ENCODE measurements at places on chromosomes 3 and 15.

GRCh38 chr15:71532994-71533393 lies 277.4 kb upstream of the NR2E3 start:
- DNase-seq, result no peak

DNA sequence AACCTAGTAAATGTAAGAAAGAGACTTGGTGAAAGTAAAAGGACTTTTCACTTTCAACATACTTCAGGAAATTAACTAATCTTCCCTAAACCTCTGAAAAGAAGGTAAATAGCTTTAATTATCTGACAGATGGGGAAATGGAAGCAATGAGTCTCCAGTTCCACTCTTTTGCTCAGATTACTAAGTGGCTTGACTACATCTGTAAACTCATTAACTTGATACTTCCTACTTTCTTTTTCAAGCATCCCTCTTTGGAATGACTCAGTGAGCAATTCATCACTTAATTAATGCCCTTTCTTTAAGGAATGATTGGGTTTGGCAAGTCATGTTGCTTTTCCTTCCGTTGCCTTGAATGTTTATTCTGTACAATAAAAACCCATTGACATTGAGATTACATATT lies 234.2 kb downstream of the GRM7 start:
- no peak for DNase-seq

DNA sequence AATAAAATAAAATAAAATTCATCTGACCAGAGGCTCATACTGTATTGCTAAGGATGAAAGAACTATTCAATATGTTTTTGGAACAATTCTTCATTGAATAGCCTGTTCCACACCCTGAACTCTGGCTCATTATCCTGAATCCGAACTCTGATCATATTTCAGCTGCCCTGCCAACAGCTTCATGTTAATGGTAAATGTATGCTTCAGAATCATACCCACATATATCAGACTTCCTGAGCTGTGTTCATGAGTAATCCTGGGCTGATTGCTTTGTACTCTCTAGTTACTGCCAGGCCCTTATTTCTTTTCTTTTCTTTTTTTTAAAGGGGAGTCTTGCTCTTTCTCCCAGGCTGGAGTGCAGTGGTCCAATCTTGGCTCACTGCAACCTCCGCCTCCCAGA lies 11.8 kb downstream of the INO80 start:
- DNase-seq, result no peak

GRCh38 chr3:161991901-161992540 lies 495.4 kb downstream of the OTOL1 start:
- DNase-seq, result no peak

DNA sequence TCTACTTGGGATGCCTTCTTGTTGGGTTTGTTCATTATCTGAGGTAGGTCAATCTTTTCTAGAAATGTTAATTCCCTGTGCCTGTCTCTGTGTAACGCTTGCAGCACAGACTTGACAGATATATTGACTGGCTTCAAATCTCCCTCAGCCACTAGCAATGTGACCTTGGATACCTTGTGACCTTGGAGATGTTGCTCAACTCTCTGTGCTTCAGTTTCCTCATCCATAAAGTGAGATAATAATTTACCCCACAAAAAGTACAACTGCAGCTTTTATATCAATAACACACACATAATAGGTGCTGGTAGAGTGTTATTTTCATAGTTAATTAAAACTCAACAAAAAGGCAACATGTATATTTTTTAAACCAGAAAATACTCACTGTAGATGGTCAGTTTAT lies 52.9 kb downstream of the SIDT1 start:
- no peak for DNase-seq

DNA sequence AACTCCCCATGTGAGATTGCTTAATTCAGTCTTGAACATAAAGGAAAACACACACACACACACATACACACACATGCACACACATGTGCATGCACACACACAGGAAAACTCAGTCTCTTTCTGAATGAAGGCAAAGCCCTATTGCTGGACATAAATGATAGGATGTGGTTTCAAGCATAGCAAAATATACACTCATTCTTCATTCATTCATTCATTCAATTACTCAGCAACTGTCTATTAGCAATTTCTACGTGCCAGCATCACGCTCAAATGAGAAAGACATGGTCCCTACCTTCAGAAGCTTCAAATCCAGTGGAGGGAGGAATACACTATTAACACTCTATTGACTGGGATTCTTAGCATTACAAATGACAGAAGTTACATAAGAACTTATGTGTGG lies 41.8 kb upstream of the UBE2E2 start:
- DNase-seq, result no peak

GRCh38 chr15:68783226-68784058 lies 37.3 kb downstream of the ANP32A start:
- peak; percentile 84 for DNase-seq

- DNase-seq, result no peak
These were observed 28.8 kb upstream of the HES1 start for GRCh38 chr3:194107107-194107506.

- DNase-seq, result no peak
These were observed 54.4 kb downstream of the ACAP2 start for GRCh38 chr3:195388380-195388779.

- DNase-seq, result no peak
These were observed 58.1 kb downstream of the TMEM39A start for GRCh38 chr3:119405315-119405714.

DNA sequence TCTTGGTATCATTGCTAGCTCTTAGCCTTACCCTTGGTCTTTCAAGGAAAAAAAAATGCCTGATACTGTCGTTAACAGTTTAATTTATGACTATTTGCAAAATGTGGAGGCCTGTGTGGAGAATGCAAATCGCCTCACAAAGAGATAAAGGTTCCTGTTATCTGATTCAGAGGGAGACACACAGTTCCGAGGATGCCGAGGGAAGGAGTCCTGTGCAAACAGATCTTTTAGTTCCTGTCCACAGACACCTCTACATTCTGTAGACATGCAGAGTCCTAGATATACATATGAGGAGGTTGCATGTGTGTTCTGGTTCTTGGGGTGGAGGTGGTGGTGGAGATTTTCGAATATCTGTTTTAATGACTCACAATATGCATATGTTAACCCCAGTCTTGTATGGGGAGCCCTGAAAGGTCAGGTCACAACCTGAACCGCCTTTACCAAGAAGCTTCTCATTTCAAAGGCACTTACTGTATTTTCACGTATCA lies 5.7 kb downstream of the NR2F2 start:
- DNase-seq, result no peak

DNA sequence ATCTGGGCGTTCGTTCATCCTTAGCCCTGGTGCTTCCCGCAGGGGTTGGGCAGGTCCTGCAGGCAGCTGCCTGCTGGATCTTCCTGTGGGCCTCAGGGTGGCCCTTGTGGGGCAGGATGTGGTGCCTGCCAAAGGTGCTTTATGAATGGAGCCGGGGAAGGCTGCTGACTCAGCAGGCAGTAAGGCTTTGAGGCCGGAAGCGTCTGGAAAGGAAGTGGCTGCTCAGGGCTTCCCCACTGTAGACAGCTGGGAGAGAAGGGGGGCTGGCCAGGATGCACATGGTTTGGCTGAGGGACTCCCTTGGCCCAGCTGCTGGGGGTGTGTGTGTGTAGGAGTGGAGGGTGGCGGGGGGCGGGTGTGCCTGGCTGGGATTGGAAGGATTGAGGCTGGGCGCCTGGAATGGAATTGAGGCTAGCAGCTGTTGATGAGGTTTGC lies 12.9 kb downstream of the CD276 start:
- DNase-seq, result peak; percentile 64

DNA sequence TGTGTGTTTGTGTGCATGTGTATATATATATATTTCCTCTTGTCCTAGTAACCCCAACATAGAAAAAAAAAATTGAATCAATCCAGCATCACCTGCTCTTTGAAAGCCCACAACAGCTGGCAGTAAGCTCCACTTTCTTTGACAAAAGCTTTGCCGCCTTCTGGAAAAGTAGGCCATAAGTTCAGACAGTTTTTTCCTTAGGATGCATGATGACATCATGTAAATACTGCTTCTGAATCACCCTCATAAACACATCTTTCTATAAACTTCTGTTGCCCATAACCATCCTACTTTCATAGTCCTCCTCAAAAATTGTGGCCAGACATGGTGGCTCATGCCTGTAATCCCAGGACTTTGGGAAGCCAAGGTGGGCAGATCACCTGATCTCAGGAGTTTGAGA lies 67.4 kb downstream of the CSNK1G1 start:
- no peak for DNase-seq

- DNase-seq, result peak; percentile 29
These were observed 33.0 kb upstream of the TEX264 start for GRCh38 chr3:51637941-51638471.

- no peak for DNase-seq
These were observed 43.0 kb upstream of the HEG1 start for GRCh38 chr3:125098611-125099291.

- peak; percentile 25 for DNase-seq
These were observed 28.9 kb upstream of the ICE2 start for GRCh38 chr15:60507596-60508424.

DNA sequence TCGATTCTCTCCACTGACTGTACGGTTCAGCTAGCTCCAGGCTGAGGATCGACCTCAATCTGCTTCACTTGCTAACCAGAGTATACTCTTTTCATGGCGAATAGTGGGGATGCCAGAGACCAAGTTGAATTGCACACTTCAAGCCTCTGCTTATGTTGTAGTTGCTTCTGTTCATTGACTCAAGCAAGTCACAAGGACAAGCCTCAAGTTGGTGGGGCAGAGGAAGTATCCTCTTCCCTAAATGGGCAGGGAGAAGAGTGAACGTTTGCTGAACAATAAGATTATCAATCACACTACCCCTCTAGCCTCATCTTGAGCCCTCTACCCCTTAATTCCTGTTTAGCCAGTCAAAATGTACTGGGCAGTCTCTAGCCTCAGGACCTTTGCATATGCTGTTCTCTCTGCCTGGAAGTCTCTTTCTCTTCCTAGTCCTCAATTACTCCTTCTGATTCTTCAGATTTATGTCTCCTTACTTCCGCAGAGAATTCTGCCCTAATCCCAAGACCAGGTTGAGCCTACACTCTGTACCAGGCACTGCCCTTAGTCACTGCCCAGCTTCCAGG lies 390.4 kb upstream of the PROK2 start:
- no peak for DNase-seq

GRCh38 chr3:175266478-175266877 lies 407.3 kb downstream of the NAALADL2 start:
- DNase-seq, result no peak

- DNase-seq, result no peak
These were observed 164.3 kb upstream of the LRIG1 start for GRCh38 chr3:66665021-66665695.

- no peak for DNase-seq
These were observed 43.3 kb upstream of the MITF start for GRCh38 chr3:69695933-69696332.

DNA sequence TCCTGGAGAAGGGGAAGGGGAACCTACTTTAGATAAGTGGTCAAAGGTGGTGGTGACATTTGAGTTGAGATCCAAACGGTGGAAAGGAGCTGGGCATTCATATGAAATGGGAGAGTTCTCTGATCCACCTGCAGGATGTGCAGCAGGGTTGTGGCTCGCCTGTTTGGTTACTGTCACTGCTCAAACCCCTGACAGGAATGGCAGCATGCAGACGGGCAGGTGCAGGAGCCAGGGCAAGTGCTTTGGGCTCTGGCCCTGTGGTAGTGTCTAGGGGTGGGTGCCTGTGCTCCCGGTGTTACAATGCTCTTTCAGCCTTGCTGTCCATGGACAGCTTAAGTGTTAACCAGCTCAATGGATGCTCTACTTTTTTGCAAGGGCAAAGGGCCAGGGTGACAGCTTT lies 18.5 kb downstream of the PAQR9 start:
- no peak for DNase-seq

- no peak for DNase-seq
These were observed 392.2 kb upstream of the ROBO1 start for GRCh38 chr3:80159990-80160506.

GRCh38 chr3:137347132-137347531 lies 389.3 kb downstream of the IL20RB start:
- DNase-seq, result no peak

DNA sequence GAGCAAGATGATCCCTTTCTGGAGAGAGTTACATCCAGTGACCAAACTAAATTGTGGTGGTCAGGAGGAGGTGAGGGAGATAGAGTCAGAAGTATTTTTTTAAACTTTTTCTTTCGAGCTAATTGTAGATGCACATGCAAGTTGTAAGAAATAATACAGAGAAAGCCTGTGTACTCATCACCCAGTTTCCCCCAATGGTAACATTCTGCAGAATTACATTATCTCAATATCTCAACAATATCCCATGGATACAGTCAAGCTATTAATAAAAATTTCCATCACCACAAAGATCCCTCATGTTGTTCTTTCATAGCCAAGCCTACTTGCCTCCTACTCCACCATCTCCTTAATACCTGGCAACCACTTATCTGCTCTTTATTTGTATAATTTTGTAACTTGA lies 3.3 kb upstream of the TMEM45A start:
- no peak for DNase-seq

- no peak for DNase-seq
These were observed 442.8 kb downstream of the FGF12 start for GRCh38 chr3:192284443-192285072.

- no peak for DNase-seq
These were observed 49.0 kb upstream of the SLC4A7 start for GRCh38 chr3:27533261-27533607.

- DNase-seq, result no peak
These were observed 227.7 kb downstream of the ADAMTS17 start for GRCh38 chr15:100114100-100114499.

DNA sequence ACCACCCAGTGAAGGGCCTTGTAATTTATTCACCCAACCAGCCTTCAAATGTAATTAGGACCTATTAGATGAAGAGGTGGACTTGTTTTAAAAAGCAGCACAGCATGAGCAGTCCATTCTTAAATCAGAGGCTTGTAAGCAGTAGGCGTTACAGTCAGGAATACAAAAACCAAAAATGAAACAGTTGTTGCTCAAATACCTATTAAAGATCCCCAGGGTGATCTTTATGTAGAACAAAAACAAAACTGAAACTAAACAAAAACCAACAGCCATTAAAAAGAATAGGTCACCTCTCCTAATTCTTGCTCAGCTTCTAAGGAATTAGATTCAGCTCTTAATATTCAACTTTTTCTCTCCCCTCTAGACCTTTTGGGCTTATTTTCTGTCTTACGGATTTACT lies 104.9 kb upstream of the ST8SIA2 start:
- DNase-seq, result no peak

- no peak for DNase-seq
These were observed 284.0 kb upstream of the TBL1XR1 start for GRCh38 chr3:177481329-177481728.

DNA sequence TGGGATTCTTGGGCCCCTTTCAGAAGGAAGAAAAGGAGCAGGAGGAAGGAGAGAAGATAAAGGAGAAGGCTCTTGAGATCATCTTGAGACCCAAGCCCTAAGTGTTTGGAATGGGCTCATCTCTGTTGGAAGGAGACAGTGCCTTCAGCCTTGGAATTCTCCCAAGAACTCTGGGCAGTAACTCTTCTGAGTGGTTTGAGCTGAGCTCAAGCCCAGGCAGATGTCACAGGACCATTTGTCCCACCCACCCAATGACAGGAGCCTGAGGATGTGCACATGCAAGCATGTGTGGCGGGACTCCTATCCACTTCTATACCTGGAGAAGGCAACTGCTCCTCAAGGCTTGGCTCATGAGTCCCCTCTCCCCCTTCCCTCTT lies 14.6 kb upstream of the TMEM40 start:
- DNase-seq, result no peak

All from CD4-positive, alpha-beta T cell (primary cell).